ENCODE measurements at places on chromosomes 7 and 10.

DNA sequence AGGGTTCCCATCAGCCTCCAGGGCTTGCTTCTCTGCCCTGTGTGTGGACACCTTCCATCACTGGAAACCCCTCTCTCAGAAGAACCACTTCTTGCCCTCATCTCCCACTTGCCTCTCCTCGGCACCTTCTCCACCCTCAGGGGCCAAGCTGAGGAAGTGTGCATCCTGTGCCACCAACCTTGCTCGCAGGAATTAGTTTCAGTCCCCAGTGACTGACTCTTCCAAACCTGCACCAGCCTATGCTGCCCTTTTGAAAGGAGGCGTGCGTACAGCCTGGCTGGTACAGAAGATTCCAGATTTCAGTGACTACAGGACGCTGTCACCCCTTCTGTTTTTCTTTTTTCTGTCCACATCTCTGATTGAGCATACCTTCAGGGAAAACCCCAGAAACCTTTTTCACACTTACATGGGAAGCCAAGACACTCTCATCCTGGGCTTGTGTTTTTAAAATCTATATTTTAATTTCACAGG, 67.1 kb downstream of the IKZF1 start:
- no peak for DNase-seq

GRCh38 chr10:35232527-35232926, 103.8 kb upstream of the CCNY start:
- DNase-seq = no peak

DNA sequence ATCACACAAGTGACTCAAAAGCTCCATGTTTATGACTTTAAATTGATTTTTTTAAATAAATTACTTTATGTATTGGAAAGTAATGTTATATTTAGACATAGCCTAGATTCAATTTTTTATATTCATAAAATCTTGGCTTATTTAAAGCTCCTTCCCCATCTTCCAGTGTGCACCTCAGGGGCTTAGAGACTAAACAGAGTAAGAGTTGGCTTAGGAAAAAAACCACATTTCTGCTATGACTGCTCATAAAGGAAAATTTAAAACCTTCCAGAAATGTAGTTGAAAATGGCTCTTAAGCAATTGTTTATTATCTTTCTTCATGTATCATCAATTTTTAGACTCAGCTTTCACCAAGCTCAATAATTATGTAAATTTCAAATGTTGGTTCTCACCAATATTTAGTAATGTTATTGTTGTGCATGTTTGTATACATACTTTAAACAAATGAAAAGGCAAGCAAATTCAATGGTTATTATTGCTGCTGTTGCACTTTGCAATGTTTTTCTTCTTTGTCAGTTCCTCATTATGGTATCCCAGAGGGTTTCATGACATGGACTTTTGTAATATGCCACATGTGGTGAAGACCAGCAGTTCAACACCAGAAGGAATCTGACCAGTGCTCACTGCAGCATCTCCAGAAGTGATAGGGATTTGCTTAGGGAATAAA, 700.1 kb upstream of the ANKRD30A start:
- no peak for DNase-seq

GRCh38 chr10:114180937-114181336, 1.8 kb downstream of the TDRD1 start:
- no peak for DNase-seq

DNA sequence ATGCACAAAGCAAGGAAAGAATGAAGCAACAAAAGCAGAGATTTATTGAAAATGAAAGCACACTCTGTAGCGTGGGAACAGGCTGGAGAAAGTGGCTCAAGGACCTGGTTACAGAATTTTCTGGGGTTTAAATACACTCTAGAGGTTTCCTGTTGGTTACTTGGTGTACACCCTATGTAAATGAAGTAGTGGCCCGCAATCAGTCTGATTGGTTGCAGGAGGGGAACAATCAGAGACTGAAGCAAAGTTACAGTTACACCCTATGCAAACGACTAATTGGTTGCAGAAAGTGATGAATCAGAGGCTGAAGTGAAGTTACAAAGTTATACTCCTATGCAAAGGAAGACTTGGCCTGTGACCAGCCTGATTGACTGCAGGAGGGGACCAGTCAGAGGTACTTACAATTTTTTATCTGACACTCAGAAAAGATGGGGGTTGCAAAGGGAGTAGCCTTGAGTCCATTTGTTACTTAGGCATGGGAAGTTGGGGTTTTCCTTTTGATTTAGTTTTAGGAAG, 3.6 kb upstream of the MTPN start:
- DNase-seq = no peak

DNA sequence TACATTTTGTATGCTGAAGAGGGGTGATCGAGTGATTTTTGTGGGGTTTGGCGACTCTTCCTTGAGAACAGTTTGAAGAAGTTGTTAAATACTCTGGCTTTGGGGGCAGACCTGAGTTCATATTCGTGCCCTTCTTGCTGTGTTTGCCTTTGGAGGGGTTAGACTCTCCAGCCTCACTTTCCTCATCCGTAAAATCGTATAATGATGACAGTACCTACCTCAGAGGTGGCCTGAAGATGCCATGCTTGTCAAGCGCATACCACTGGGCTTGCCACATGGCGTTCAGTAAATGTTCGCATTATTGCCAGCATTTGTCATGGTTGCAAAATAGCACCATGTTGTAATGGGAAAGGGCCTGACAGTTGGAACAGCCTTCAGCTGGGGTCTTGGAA, 1.3 kb downstream of the STK17A start:
- no peak for DNase-seq
